ENCODE measurements at places on chromosomes 5 and 9. TPM values are rescaled to one million over a fixed set of nuclear protein-coding genes. Genes with fewer than 3 reads are reported as not detected.

DNA sequence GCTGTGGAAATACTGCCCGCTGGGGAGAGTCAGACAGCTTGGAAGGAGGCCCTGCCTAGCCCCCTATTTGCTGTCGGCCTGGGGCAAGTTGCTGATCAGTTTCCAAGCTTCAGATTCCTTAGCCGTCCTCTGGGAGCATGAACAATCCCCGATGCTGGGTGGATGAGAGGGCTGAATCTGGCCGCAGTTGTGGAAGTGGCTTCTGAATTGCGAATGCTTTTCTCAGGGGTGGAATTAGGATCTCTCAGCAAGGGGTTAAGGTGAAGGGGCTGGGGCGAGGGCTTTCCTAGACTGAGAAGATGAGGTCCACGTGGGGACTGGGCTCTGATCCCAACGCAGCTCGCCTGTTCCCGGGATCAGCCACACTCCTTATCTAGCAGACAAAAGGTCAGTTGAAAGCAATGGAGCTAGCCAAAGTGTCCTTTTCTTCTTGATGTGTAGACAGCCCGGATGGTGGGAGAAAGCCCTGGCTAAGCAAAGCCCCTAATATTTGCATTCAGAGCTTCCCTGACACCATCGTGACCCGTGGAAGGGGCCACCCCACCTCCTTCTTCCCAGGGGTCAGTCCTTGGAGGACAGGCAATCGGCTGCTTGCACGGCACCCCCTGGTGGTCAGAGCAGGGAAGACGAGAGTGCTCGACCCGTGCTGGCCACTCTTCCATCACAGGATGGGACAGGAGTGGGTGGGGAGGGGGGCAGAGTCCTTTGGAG is 54.9 kb downstream of the COL15A1 start:
- DNase-seq = peak; percentile 71

DNA sequence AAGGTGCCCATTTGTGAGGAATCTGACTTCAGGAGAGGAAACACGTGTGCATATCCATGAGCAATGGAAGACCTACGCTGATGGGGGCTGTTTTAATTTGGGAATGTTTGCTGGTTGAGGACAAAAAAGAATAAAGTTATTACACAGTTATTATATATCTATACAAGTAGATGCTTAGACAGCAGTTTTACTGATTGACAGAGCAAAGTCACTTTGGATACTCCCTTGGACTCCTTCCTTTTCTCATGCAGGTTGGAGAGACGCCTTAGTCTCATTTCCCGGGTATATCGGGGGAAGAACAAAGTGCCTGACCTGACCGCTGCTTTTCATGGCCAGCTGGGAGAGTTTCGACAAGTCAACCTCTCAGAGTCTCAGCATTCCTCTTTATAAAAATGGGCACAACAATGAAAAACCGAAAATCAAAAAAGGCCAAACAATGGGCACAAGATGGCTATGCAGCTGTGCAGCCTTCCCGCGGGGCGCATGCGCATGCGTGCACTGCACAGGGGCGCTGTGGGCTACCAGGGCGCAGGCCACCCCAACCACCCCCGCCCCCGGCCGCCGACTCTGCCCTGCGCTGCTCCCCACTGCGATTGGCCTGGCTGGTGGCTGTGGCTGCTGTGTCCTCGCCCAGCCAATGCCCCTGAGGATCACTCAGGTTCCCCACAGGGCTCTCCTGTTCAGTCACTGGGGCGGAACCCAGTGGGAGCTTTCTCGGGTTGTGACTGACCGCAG is 18.1 kb downstream of the NFIL3 start:
- no peak for DNase-seq

- DNase-seq = no peak
These were observed 3.6 kb downstream of the MGAT4B start for GRCh38 chr5:179802950-179803562.

GRCh38 chr9:83234541-83234940 is 171.6 kb upstream of the RASEF start:
- DNase-seq = no peak

The PRRC2B gene
- 125 TPM for total RNA-seq

The ACOT12 gene
- total RNA-seq = not detected

The CCDC183 gene
- total RNA-seq = 4.2 TPM

The EQTN gene
- not detected for total RNA-seq
